ENCODE measurements at places on chromosomes 2 and 18. TPM values are rescaled to one million over a fixed set of nuclear protein-coding genes. Genes with fewer than 3 reads are reported as not detected.
A peak's percentile ranks its signal among the peaks of the same experiment; 100 is the strongest.

GRCh38 chr2:112923237-112923966 lies 12.4 kb downstream of the IL37 start:
- no peak for DNase-seq
- no peaks in the 10 kb centered on the region for H3K4me1 ChIP-seq
- H3K27me3 ChIP-seq, result no peaks in the 10 kb centered on the region
- H3K36me3 ChIP-seq, result no peaks in the 10 kb centered on the region
- no peak overlapping the region for H3K4me3 ChIP-seq
- H3K27ac ChIP-seq, result no peak overlapping the region

GRCh38 chr18:24168496-24168895 lies 29.6 kb downstream of the CABYR start:
- H3K27me3 ChIP-seq, result no peaks in the 10 kb centered on the region
- H3K4me1 ChIP-seq, result no peaks in the 10 kb centered on the region
- peaks cover 9% of the 10 kb centered on the region for H3K36me3 ChIP-seq
- no peak overlapping the region for H3K27ac ChIP-seq

FSHR gene
- not detected for total RNA-seq

- H3K36me3 ChIP-seq, result no peaks in the 10 kb centered on the region
- no peaks in the 10 kb centered on the region for H3K4me1 ChIP-seq
- H3K4me3 ChIP-seq, result no peak overlapping the region
- no peak for DNase-seq
- H3K27me3 ChIP-seq, result no peaks in the 10 kb centered on the region
Observed at GRCh38 chr2:42424033-42424432, 63.0 kb upstream of the COX7A2L start.

GRCh38 chr2:171788316-171788993 lies 101.2 kb downstream of the DYNC1I2 start:
- no peak overlapping the region for H3K4me3 ChIP-seq
- no peaks in the 10 kb centered on the region for H3K27me3 ChIP-seq
- no peak for DNase-seq
- no peaks in the 10 kb centered on the region for H3K36me3 ChIP-seq
- H3K27ac ChIP-seq, result no peak overlapping the region

DSG1 gene
- total RNA-seq, result not detected

DNA sequence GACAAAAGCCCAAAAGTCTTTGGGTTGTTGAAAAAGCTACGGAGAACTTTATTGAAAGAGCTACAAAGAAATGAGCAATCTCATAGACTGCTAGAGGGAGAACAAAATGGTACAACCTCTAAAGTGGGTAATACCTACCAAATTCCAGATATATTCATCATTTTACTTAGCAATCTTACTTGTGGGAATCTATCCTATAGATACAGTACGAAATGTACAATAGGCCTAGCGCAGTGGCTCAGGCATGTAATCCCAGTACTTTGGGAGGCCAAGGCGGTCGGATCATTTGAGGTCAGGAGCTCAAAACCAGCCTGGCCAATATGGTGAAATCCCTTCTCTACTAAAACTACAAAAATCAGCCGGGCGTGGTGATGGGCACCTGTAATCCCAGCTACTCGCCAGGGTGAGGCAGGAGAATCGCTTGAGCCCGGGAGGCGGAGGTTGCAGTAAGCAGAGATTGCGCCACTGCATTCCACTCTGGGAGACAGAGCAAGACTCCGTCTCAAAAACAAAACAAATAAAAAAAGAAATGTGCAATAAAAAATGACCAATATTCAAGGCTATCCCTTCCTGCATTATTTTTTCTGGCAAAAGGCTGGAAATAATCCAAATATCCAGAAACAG lies 10.1 kb downstream of the EXOC6B start:
- H3K4me3 ChIP-seq, result no peak overlapping the region
- no peaks in the 10 kb centered on the region for H3K27me3 ChIP-seq
- no peaks in the 10 kb centered on the region for H3K36me3 ChIP-seq
- DNase-seq, result no peak
- no peaks in the 10 kb centered on the region for H3K4me1 ChIP-seq

GRCh38 chr2:171316755-171317337 lies 116.9 kb downstream of the METTL8 start:
- H3K4me3 ChIP-seq, result no peak overlapping the region
- DNase-seq, result no peak
- no peaks in the 10 kb centered on the region for H3K27me3 ChIP-seq
- no peak overlapping the region for H3K27ac ChIP-seq
- H3K36me3 ChIP-seq, result no peaks in the 10 kb centered on the region

DNA sequence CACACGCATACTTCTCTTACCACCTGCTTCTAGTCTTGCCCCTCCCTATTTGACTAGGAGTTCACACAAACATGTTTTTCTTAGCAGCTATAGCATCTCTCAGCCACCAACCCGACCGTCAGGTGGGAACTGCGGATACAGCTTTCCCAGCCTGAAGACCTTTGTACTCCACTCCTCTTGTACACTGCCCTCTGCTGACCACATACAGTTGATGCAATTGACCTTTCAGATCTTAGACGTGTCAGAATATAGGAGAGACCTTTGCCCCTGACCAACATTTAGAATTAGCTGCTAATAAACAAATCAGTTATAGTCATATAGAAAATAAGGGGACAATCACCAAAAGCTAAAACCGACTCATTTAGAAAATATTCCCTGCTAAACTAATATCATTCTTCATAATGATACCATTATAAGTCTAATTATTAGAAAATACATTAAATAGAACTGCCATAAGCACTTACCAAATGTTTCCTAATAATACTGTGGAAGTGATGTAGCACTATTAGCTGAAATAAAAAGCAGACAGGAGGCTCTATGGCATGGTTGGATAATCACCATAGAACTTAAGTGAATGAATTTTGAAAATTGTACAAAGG lies 208.4 kb downstream of the RAD51AP2 start:
- H3K27me3 ChIP-seq, result no peaks in the 10 kb centered on the region
- no peaks in the 10 kb centered on the region for H3K4me1 ChIP-seq
- DNase-seq, result peak; percentile 58
- H3K36me3 ChIP-seq, result no peaks in the 10 kb centered on the region
- H3K27ac ChIP-seq, result no peak overlapping the region

RBMS1 gene
- total RNA-seq, result 21.3 TPM

DNA sequence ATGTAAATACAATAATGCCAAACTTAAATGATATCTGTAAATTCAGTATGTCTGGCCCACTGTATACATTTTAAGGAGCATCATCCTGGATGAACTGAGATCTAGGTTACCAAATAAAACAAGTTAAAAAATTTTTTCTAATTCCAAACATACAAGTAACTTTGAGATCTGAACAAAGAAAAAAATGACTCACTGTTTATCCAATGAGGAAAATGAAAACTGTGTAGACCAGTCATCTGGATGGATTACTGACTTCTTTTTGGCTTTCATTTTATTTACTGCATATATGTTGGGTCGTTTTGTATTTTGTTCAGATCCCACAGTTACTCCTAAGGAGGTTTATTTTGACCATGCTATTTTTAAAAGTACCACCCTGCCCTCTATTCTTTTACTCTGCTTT lies 189.8 kb downstream of the RBM43 start:
- no peaks in the 10 kb centered on the region for H3K4me1 ChIP-seq
- no peak for DNase-seq
- no peak overlapping the region for H3K27ac ChIP-seq
- H3K36me3 ChIP-seq, result no peaks in the 10 kb centered on the region

All from body of pancreas (tissue), 4 donors.